ENCODE measurements at places on chromosomes 12 and 14.

DNA sequence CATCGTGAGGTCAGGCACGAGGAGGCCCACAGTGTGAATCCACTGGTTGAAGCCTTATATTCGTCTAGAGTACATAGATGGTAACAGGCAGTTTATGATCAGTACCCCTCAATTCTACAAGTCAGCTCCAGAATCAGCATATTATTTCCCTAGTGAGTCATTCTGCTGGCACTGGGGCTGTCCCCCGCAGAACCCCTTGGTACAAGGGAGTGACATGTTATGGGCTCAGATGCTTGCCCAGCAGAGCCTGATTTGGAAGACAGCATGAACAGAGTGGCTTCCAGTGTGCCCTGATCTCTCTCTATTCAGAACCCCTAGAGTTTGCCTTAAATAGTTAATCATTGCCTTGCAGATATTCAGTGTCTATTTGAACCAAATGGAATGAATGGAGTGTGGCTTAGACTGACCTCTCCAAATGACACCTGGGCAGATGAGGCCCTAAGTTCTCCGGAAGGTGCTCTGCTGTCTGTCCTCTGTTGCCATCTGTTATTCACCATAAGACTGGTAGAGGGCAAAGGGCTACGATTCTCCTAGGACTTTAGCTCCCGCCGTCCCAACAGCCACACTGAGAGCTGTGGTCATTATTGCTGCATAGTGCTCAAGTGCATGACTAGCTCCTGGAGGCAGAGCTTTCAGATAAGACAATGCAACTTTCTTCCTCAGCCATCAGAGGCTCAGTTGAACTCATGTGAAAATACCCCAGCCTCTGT, 41.1 kb downstream of the CACNA2D4 start:
- no peak for DNase-seq

- no peak for DNase-seq
Observed at GRCh38 chr14:24513009-24513408, 4.9 kb upstream of the CMA1 start.

DNA sequence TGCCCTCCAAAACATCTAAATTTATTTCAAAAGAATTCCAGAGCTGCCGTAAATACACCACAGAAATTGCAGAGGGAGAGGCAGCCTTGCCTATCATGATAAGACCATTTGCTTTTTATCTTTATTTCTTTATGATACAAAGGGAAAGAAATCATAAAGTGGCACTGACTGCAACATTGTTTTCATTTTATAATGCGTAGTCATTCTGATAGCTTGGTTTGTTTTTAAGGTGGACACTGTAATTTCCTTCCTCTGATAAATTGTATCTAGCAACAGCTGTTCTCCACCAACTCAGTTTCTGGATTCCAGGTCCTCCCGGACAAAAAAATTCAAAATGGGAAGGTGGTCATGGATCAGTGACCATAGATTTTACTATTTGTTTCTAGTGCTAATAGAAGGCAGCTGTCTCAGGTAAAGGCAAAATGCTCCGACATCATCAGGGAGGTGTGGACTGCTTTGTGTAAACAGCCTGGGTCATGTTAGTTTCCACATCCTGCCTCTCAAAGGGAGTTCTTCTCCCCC, 623 bp upstream of the TSPAN8 start:
- DNase-seq: peak; percentile 34

DNA sequence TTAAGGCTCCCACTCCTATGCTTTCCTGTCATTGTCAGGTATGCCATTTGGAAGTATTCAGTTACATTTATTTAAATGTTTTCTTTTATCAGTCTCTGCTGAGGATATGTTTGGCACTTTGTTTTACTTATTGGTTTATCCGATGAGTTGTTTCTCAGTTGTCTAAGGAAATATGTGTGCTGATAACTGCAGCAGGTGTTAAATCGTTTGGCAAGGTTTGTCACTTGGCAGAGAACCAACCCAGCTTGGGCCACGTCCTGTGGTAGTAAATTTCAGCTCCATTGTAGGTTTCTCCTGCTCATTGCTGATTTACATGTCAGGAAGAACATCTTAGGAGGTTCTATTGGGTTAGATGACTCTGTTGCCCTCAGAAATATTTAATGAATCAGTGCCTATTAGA, 22.0 kb upstream of the MGST1 start:
- DNase-seq: peak; percentile 9

GRCh38 chr14:104040539-104040938, 45.0 kb upstream of the ASPG start:
- no peak for DNase-seq

DNA sequence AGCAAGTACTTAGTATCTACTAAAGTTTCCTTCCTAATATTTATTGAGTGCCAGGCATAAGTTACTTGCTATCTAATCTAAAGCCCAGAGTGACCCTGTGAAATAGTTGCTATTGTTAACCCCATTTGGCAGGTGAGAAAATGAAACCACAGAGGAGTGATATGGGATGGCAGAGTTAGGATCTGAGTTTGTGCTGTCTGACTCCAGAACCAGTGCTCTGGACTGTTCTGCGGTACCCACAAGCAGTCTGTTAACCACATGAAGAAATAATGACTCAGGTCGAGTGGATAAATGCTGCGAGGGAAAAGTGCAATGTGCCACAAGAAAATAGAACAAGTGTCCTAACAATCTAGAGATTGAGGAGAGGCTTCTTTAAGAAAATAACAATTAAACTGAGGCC, 60.7 kb upstream of the GZMB start:
- DNase-seq: no peak

GRCh38 chr14:63224196-63224595, 20.0 kb downstream of the RHOJ start:
- DNase-seq: no peak

- peak; percentile 84 for DNase-seq
Observed at GRCh38 chr14:24816011-24816928, 182.3 kb upstream of the GZMB start.

DNA sequence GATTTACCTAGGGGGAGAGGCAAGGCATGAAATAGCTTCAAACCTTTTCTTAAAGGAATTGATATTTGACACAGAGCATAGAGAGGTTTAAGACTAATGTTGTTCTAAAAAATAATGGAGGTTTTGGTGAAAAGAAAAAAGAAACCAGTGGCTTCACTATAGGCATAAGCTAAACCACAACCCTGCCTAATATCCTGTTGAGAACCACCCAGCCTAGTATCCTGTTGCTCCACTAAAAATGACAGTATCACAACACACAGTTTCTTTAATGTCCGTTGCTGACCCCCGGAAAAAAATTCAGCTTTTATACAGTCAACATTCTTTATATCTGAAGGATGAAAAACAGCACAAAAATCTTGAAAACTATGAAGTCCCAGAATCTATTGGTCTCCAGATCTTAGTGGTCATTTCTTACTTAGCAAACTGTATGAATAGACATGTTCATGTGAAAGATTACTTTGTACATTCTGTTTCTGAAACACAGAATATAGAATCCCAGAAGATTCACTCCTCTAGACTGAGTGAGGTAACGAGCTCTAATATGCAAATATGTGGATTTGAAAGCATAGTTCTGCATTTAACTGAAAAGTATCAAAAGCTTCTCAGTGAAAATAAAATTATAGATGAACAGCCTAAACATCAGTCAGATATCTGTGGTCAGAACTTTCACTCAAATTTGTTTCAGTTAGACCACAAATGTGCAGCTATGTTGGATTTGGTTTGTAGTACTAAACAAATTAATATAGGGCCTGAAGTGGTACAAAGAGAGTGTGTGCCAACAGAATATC, 40.5 kb downstream of the GALC start:
- no peak for DNase-seq

DNA sequence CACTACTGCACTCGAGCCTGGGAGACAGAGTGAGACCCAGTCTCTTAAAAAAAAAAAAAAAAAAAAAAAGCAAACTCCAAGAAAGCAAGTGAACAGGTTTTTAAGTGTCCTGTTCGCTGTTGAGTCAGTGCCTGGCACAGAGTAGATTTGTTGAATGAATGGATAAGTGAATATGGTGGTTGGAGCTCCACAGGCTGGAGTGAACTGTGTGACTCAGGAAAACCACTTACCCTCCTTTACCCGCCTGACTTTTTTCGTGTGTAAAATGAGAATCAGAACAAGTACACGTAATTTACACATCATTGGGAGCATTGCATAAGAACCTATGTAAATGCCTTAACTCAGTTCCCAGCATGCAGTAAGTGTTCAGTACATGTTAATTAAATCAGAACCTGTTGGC, 24.0 kb upstream of the ESRRB start:
- no peak for DNase-seq

- no peak for DNase-seq
Observed at GRCh38 chr14:60455875-60456274, 30.0 kb downstream of the C14orf39 start.
